ENCODE measurements at places on chromosomes 2 and 18. TPM values are rescaled to one million over a fixed set of nuclear protein-coding genes. Genes with fewer than 3 reads are reported as not detected.

Gene UGT1A4
- not detected for total RNA-seq

Gene TUBA4B
- not detected for total RNA-seq

Gene TSPYL6
- not detected for total RNA-seq

DNA sequence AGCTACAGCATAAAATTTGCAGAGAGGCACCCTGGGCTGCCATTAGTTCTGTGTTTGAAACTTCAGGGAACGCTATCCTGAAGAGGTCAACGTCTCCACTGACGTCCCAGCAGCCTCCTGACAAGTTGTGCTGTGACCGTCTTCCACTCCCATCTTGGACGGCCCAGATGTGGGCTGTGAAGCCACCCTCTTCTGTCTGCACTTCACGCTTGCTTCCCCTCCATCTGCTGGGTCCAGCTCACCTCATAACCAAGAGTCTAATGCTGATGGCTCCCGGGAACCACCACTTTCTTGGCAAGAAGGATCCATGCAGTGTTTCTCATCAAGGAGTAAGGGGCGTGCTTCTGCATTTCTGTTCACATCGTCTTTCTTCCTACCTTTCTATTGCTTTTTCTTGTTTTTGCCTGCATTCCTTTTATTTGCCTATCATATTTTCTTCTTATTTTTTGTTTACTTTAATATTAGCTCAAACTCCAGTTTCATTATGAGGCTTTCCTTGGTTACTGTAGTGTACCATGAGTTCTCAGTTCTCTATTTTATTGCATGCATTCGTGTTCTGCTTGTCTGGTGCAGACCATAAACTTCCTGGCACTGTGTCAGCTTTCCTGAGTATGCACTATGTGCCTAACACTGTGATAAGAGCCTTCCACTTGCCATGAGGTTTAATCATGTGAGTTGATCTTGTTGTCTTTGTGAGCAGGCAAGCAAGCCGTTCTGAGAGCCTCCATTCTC lies 631.8 kb upstream of the RAB6C start:
- no peak for DNase-seq

GRCh38 chr18:12307701-12308385 lies at the start of gene TUBB6:
TUBB6 (plus strand) TSS chr18:12308241; CDS start chr18:12308293, 52 bp downstream.
- DNase-seq = no peak

Data from breast epithelium (tissue), 4 donors.